BJ (cell line): ENCODE measurements at places on chromosomes 11 and 22. TPM values are rescaled to one million over a fixed set of nuclear protein-coding genes. Genes with fewer than 3 reads are reported as not detected.

The CNGA4 gene
- polyA plus RNA-seq, result 0.11 TPM in 1 of 2 replicates, not detected in the other

The LYVE1 gene
- 0.15 and 0.59 TPM in 2 replicates for polyA plus RNA-seq

The C22orf23 gene
- 0.38 and 0.42 TPM in 2 replicates for polyA plus RNA-seq

The ASCL2 gene
- not detected in 2 replicates for polyA plus RNA-seq

DNA sequence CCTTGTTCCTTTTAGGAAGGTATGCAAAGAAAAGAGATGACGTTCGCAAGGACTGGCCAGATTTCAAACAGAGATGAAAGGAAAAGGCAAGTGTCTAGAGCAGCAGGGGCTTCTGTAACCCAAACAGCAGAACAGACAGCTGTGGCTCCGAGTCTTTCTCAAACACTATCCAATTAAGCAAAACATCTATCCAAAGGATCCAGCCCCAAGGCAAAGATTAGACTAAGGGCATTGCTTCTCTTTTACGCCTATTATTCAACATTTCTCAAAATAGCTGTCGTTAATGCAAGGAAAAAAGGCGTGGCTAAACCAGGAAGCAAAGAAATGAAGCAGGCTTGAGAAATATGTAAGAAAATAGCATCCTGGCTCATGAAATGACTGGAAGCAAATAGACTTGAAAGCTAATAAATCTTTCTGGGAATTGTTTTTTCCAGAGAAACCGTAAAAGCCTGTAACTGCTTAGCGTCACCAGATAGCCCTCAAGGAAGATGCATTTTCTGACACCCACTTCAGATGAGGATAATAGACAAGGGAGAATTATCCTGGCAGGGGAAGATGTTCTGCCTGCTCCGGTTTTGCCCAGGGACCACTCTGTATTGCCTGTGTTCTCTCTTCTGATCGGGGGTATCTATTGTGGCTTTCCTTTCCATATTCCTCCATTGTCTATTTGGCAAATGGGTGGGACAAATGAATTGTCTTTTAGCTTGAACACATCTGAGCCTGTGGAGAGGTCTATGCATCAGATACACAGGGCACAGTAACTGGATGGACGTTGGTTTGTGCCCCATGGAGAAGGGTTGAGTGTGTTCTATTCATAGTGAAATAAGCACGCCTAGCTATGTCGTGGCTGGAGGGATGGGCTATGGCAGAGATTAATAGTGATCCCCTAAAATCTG is 20.2 kb downstream of the C11orf96 start:
- no peak for DNase-seq

The ARFGAP3 gene
- polyA plus RNA-seq, result 73.2 and 79.5 TPM in 2 replicates

- no peak for DNase-seq
Observed at GRCh38 chr22:27620367-27621154, 181.0 kb downstream of the MN1 start.

DNA sequence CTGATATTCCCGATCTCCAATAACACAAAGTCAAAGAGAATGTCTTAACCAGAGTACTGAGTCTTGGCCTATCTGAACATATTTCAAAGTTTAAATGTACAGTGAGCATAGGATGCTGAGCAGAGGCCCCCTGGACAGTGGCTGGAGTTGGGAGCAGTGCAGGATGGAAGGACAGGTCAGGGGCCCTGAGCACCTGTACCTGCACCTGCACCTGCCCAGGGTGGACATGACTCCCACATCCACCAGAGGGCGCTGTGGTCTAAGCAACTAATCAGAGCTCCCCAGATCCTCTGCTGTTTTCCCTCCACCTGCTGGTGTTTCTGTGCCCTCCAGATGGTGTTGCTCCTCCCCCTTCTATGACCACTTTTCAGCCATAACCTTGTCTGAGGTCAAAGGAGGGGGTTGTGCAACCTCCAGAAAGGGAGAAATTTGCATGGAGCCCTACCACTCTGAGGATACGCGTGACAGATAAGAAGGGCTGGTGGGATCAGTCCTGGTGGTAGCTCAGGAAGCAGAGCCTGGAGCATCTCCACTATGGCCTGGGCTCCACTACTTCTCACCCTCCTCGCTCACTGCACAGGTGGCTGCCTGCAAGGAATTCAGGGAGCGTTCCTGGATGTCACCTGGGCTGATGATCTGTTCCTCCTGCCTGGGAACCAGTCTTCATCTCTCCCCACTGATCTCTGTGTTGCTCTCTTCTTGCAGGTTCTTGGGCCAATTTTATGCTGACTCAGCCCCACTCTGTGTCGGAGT is 49.1 kb upstream of the VPREB1 start:
- DNase-seq, result no peak

The SUSD2 gene
- polyA plus RNA-seq, result 2.6 and 5.2 TPM in 2 replicates

GRCh38 chr11:85695546-85695945 is 9.6 kb upstream of the CCDC89 start:
- no peak for DNase-seq

GRCh38 chr11:35419830-35420333 is 524 bp upstream of the SLC1A2 start:
- DNase-seq, result no peak
